ENCODE measurements at places on chromosomes 12 and 14. TPM values are rescaled to one million over a fixed set of nuclear protein-coding genes. Genes with fewer than 3 reads are reported as not detected.
A peak's percentile ranks its signal among the peaks of the same experiment; 100 is the strongest.

GRCh38 chr12:63036216-63036973, 101.4 kb upstream of the PPM1H start:
- DNase-seq, result no peak

The PGF gene
- total RNA-seq, result 16.2 TPM

The TAS2R30 gene
- 1.5 TPM for total RNA-seq

DNA sequence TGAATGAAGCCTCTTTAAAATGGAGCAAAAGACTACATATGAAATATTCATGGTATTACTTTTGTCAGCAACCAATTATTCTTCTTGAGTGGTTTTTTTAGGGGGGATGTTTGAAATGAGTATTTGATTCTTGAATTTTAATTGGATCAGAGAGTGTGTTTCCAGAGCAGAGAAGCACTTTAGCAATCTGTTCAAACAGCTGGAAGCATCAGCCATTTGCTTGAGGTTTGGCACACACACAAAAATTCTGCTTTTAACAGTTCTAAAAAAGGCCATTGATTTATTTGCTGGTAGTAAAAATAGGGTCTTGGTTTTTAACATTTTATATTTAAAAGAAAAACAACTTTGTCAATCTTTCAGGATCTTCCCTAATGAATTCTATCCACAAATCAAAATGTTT, 292.7 kb downstream of the LRFN5 start:
- no peak for DNase-seq

GRCh38 chr12:37672655-37673260, 643.8 kb upstream of the ALG10B start:
- no peak for DNase-seq

The CLEC1A gene
- 1.5 TPM for total RNA-seq

The GZMH gene
- total RNA-seq, result not detected

DNA sequence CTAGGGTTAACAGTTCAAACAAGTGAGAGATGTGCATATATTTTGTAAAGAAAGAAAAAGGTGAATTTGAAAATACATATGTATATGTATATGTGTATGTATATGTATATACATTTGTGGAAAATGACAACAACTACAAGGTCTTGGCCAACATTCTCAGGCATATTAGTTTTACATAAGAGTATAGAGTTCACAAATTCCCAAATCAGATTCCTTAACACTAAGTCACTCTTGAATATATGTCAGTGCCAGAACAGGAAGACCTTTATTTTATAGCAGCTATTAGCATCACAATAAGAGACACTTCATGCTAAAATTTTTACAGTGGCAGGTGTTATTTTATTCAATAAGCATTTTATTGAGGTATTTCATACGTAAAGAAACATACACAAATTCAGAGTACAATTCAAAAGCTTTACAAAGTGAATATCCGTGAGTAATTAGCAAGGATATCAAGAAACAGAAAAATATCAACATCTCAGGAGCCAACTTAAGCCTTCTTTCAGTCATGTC, 179.7 kb downstream of the SLC6A15 start:
- no peak for DNase-seq

- DNase-seq, result no peak
Measured at GRCh38 chr14:61656341-61656740, 39.0 kb upstream of the HIF1A start.

The KRT81 gene
- total RNA-seq, result 1.7 TPM

DNA sequence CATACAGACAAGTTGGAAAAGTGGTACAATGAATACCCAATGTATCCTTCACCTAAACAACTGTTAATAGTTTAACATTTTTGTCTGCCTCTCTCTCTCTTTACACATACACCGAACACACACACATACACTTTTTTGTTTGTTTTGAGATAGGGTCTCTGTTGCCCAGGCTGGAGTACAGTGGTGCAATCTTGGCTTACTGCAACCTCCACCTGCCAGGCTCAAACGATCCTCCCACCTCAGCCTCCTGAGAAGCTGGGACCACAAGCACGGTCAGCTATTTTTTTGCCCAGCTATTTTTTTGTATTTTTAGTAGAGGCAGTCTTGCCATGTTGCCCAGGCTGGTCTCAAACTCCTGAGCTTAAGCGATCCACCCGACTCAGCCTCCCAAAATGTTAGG, 16.8 kb downstream of the ZCCHC8 start:
- no peak for DNase-seq

DNA sequence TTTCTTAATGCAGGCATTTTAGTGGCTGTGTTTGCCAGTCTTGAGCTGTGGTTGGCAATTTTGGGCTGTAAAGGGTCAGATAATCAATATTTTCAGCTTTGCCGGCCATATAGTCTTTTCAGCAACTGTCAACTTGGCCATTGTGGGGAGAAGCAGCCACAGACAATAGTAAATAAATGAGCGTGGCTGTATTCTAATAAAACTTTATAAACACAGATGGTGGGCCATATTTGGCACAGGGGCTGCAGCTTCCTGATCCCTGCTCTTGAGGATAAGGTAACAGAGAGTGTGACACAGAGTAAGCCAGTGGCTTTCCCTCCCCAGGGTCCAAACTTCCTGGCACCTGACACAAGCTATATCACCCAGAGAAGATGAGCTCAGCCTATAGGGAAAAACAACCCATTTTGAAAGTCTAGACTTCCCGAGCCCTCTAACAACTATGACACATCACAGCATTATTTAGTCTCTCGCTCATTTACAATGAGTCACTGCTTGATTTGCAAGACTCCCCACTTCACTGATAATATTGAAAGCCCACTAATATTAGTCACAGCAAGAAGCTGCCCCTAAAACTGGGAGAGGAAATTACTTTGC, 163.1 kb upstream of the TMPO start:
- no peak for DNase-seq

DNA sequence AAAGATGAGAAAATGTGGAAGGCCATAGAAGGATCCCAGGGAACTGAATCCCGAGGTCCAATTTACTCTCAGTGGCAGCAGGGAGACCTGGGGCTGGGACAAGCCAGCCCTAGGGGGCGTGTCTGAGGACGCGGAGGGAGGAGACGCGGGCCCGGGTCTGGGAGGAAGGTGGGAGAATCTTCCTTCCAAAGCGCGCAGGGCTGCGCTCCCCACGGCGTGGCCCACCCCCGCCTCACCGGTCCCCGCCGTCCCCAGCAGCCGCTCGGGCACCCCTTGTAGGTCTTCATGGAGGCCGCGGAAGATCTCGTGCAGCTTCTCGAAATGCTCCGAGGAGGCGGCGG, 323 bp downstream of the VTI1B start:
- DNase-seq, result peak; percentile 74

DNA sequence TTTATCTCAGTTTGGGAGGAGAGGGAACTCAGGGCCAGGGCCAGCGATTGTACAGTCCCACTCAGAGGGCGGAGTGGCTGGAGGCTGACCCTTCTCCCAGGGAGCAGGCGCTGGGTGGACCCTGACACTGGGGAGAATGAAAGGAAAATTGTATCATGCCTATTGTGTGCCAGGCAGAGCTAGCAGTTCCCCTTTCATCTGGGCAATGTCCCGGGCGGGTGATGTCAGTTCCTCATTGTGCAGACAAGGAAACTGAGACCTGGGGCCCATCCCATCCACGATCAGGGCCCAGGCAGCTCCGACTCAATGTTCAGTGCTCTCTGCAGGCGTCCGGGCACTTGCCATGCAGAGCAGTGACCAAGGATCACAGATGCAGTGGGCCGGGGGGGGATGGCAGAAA, 101.9 kb upstream of the RTL1 start:
- no peak for DNase-seq

The FAM186B gene
- 0.23 TPM for total RNA-seq

GRCh38 chr14:60328583-60328982, 79.6 kb downstream of the PPM1A start:
- no peak for DNase-seq

The KRT76 gene
- total RNA-seq, result not detected

DNA sequence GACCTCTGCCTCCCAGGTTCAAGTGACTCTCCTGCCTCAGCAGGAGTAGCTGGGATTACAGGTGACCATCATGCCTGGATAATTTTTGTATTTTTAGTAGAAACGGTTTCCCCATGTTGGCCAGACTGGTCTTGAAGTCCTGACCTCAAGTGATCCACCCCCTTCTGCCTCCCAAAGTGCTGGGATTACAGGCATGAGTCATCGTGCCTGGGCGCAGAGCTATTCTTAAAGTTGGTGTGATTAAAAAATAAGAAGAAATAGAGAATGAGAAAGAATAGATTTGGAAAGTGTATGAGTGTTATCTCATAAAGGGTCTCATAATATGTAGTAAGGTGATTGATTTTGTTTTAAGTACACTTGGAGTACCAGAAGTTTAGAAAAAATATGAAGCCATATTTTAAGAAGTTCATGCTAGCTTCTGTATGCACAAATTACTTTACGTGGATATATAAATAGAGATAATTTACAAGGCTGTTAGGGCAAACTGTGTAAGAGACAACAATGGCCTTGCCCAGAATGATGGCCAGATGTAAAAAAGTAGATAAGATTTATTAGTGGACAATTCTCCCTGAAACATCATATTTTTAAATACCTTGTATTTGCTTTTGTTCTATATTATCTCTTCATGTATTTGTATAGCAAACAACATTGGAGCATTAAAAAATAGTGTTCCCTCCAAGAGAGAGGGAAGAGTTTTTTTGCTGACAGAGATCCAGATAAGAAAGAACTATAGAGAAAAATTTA, 1108.5 kb downstream of the SLC16A7 start:
- no peak for DNase-seq

DNA sequence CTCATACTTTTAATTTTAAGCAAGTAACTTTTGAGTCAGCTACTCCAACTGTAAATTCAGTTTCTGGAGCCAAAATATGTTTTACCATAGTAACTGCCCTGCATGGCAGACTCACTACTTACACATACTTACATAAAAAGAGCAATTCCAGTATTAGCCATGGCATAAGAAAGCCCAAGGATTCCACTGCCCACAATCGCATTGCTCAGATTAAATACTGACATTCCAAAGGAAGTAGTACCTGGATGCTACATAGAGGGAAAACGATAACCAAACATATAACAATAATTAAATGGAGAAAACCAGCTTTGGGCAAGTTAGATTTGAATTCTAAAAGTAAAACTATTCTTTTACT, 2.2 kb downstream of the SLC38A2 start:
- DNase-seq, result no peak

The FLVCR2 gene
- total RNA-seq, result 22.2 TPM

GRCh38 chr12:124637581-124637981, 70.2 kb upstream of the NCOR2 start:
- peak; percentile 62 for DNase-seq

- no peak for DNase-seq
Measured at GRCh38 chr12:69059465-69060457, 126.8 kb upstream of the CPM start.

DNA sequence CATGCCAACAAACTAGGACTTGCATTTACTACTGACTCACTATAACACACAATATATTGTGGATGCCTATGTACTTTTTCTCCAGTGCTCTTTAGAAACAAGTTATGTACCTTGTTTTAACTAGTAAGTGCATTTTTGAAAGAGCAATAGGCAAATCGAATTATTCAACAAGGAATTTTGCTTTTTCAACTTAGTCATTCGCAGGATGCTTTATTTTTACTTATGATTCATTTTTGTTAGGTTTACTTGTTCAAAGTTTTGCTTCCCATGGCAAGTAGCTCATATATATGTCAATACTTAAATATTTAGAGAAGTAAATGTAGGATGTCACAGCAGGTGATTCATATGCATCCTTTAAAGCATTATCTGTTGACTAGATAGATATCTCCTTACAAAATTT, 149.8 kb downstream of the PELI2 start:
- DNase-seq, result no peak

DNA sequence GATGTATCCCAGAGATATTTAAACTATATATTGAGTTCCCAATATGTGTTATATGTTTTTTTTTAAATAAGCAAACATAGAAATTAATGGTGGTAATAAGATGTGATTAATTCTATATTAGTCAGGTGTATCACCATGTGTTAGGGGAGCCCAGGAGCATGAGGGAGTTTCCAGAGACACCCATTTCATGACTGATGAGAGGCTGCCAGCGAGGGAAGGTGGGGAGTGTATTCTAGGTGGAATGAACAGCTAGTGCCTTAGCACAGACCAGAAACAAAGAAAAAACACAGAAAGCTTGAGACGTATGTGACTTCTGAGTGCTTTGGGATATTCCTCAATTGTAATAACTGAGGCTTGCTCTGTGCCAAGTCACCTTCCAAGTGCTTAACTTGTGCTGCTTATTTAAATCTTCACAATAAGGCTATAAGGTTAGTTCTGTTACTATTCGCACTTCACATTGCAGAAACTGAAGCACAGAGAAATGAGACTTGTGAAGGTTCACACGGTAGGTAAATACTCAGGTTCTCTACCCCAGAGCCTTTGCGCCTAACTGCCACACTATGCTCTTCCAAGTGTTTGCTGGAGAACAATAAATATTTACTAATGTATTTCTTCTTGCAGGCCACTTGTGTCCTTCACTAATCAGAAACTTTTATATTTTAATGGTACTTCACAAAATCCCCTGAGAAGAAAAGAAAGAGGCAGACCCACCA, 17.9 kb upstream of the MGP start:
- DNase-seq, result no peak

GRCh38 chr12:47413806-47414205, 292.0 kb downstream of the RPAP3 start:
- DNase-seq, result no peak

DNA sequence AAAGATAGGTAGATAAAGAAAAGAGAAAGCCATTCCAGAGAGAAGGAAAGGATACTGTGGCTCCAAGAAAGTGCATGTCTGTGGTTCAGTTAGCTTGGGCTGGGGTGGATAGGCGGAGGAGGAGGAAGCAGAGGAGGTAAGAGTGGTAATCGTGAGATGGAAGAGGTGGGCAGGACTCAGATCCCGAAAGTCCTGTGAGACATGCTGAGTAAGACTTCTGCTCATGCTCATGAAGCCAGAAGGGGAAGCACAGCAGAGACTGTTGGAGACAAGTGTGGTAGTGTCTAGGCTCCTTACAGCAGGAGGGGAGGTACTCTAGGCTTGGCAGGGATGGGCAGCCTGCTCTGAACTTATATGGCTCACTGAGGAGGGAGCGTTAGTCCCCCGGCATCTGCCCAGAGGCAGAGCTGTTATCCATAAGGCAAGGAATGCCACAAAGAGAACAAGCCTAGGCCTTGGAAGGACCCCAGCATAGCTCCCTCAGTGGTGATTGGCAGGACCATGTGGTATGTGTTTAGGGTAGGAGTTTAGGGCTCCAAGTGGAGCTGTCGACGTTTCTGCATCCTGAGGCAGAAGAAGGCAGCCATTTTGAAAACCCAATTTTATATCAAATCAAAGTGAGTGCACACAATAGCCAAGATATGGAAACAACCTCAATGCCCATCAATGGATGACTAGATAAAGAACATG, 135.3 kb downstream of the SMOC1 start:
- DNase-seq, result no peak

DNA sequence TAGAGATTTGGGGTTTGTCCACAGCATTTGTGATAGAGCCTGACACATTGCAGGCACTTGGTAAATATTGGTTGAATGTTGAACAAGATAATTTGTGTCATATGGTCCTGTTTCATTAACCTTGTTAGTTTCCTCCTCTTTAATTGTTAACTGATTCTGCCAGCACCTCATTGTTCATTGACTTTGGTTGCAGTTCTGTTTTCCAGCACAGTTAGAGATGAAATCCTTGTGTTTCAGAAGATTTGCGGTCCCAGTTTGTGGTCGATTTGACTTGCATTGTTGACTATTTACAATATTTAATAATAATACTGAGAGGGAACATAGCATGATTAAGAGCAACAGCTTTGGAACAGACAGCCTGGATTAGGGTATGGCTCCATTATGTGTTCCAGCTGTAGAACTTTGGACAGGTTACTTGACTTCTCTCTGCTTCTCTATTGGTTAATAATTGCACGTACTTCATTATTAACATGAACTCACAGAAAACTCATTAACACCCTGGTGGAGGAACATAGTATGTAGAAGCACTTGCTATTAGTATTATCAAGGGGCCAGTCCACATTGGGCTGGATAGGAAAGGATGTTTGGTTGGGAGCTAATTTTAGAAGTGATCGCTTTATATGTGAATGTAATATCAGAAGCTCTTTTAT, 8.7 kb downstream of the DRAM1 start:
- DNase-seq, result no peak
